Stimulated activated CD4-positive, alpha-beta T cell treated with anti-CD3 and anti-CD28 coated beads, Interleukin-1b, Interleukin-23, amount 100 ng/mL, for 1 hour (primary cell): ENCODE measurements at places on chromosomes 1 and 21.

DNA sequence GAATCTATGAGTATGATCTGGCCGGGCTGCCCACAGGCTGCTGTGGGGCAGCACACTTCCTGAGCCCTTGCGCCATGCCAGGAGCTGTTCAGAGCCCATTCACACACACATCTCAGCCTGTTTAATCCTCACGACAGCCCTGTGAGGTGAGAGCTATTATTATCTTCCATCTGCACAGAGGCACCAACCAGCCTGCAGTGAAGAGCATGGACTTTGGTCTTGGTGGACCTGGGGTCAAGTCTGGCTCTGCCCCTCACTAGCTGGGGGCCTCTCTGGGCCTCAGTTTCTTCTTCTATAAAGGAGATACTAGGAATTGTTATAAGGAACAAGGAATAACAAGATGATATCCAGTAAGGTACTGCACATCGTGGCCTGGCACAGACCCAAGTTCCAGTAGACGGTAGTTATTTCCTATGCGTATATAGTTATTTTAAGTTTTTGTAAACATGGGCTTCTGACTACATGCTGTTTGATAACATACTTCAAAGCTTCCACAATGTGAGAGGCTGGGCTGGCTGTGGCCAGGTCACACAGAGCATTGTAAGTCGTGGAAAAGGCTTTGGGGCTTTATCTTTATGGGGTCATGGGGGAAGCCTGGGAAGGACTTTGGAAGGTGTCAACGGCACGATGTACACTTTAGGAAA lies 3.4 kb upstream of the PADI2 start:
- DNase-seq, result no peak

DNA sequence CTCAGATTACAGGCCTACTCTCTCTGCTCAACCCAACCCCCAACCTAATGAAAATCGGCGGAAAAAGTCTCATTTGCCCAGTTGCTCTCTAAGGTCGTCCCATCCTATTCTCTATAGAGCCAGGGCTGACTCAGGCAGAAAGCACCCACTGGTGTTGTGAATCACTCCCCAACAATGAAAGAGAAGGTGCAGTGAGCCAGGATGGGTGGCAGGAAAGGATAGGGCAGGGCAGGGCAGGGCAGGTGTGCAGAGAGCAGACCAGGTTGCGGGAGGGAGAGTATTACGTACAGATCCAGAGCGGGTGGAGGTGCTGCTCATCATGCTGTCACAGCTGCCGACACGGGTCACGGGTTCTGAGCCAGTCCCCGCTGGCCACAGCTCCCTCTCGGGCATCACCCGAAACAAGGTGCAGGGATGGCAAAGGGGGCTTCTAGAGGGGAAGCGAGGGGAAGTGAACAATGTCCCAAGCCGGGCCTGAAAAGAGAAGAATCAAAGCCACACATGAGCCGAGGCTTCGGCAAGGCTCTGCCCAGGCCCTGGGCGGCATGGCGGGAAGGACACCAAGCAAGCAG lies 5.3 kb downstream of the C1orf116 start:
- DNase-seq, result no peak

DNA sequence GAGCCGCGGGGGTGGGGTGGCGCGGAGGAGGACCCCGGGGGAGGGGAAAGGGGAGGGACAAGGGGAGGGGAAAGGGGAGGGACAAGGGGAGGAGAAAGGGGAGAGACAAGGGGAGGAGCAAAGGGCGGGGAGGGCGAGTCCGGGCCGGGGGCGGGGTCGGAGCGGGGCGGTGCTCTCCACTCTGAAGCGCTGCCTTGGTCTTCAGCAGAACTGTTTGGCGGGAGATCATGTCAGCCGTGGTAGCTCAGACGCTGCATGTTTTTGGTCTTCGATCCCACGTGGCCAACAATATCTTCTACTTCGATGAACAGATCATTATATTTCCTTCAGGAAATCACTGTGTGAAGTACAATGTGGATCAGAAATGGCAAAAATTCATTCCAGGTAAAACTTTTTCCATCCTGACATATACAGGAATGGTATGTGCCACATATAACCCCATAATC lies 420 bp downstream of the CFAP57 start:
- peak; percentile 76 for DNase-seq

DNA sequence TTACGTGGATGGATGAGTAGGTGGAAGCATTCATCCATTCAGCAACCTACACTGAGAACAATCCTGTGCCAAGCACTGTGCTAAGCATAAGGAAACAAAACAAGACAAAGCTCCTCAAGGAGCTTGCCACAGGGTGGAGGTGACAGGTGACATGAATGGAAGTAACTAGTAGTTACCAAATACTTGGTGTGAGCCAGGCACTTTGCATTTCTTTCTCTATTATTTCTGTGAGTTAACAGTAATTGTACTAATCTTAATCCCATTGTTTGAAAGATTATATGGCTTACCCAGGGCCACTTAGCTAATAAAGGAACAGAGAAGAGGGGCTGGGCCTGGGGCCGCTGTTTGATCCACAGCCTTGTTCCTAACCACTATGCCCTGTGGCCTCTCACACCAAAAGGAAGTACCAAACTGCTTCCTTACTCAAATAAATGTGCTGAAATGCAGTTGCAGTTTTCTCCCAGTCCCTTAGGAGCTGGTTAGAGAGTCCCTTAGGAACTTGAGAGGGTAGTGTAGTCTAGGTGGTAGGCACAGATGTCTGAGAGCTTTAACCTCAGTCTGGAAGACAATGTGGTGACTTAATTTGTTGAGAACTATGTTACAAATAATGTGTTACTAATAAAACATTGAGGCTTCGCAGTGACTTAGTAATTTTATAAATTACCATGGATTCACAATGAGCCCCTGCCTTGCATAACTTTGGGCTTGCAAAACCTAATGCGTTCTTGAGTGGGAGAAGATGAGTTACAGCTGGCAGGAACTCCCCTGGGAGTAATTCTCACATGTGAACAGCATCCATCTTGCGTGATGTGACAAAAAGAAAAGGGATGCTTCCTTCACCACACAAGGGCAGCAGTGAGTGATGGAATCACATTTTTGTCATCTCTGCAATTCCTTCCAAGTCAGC lies 69.8 kb downstream of the MPZL1 start:
- no peak for DNase-seq

DNA sequence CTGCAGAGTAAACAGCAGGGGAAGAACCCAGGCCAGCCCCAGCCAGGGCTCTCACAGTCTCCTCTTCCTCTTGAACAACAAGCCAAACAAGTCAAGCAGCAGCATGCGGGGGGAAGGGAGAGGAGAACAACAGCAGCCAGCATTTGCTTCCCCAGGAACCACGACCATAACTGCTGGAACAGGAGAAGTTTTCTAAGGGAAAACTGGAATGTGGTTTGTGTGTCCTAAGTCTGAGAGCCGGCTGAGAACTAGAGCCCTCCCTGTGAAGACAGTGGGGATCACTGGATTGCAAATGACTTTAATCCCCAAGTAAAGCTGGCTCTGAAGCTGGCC lies 48.2 kb downstream of the COQ8A start:
- DNase-seq, result no peak

GRCh38 chr21:19049567-19049966 lies 646.0 kb upstream of the TMPRSS15 start:
- DNase-seq, result no peak

- DNase-seq, result no peak
Observed at GRCh38 chr21:25298512-25299491, 308.5 kb downstream of the MRPL39 start.

DNA sequence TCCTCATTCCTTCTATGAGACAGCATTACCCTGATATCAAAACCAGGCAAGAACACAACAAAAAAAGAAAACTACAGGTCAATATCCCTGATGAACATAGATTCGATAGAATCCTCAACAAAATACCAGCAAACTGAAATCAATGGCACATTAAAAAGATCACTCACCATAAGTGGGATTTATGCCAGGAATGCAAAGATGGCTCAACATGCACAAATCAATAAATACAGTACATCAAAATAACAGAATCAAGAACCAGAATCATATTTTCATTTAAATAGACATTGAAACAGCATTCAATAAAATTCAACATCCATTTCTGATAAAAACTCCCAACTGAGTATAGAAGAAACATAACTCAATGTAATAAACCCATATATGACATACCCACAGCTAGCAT lies 36.5 kb downstream of the FAF1 start:
- DNase-seq, result no peak

- DNase-seq, result no peak
Observed at GRCh38 chr1:230301822-230302221, 124.3 kb downstream of the PGBD5 start.

DNA sequence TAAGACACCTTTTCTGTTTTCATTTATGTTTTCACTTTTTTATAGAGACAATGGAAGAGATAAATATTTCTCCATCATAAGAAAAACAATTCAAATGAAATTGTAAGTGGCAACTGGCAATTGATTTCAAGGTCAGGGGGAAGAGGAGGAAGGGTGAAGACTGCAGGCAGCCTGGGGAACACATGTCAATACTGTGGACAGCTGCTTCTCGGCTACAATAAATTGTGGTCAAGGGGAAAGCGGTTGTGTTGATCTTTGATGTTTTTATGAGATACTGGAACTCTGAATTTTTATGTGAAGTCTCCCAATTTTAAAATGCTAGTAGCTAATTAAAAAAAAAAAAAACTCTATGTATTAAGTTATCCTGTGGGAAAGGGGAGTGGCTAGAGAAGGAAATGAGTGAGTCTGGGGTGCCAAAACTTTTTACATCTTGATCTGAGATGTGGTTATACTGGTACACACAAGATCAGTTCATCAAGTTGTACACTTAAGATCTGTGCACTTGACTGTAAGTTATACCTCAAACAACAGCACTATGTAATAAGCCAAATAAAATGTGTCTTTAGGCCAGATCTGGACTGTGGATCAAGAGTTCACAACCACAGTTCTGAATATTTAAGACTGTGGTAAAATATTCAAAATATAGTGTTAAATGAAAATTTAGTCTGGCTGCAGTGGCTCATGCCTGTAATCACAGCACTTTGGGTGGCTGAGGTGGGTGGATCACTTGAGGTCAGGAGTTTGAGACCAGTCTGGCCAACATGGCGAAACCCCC lies 18.0 kb downstream of the SSX2IP start:
- DNase-seq, result no peak

- DNase-seq, result no peak
Observed at GRCh38 chr1:57500136-57500830, 76.4 kb upstream of the DAB1 start.

DNA sequence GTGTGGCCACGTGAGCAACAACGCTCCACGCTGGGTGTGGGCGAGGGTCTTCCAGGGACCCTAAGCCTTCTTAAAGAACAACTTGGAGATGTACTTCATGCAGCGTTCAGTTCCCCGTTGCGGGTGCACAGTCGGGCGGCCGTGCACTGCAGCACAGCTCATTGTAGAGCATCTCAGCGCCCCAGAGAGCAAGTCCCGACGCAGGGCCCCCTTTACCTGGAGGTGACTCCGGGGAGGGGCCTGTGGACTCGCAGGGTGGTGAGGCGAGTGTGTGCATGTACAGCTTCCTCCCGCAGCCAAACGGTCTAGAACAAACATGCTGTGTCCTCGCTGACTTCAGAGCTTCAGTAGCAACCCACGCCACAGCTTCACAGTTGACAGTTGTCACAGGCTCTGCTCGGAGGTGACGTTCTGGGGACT lies 19.5 kb downstream of the RRP1 start:
- no peak for DNase-seq

DNA sequence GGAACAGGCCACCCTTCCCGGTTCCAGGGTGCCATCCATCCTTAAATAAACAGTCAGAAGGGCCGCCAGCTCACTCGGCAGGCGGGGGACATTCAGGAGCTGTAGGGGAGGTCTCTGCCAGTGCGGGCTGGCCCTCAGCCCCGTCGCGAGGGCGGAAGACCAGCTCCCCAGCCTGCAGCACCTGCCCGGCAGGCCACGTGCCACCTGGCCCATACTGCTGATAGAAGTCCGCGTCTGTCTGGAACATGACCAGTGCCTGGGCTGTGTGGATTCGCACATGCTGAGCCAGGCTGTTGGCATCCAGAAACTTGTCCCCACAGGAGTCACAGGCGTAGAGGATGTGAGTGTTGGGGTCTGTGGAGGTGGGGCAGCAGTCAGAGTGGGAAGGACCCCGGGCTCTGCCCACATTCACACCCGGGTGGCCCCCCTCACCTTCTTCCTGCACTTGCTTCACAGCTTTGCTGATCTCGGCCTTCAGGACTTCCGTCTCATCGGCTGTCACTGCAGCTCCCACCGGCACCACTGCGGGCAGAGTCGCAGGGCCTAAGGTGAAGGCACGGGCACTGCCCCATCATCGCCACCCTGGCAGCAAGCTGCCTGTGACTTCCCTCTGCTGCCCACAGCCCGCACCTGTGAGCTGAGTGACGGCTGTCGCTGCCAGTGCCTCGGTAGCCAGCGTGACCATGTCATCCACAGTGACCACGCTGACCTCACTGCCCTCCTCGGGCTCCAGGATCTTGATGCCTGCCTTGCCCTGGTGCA lies 33.8 kb downstream of the ZBTB17 start:
- no peak for DNase-seq

DNA sequence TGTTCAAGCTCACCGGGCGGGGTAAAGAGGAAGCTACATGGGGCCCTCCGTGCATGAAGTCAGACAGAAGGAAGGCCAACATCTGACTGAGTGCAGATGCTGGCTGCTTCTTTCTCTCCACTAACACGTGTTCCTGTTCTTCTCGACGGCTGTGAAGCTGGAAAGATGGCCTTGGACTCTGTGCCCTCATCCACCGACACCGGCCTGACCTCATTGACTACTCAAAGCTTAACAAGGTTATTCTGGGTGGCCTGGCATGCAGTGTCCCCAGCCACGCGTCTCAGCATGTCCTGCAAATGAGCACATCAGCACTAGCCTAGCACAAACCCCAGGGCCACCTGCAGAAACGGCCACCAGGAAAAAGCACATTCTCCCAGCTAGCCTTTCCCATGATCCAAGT lies 41.2 kb downstream of the ACTN2 start:
- DNase-seq, result no peak

- DNase-seq, result no peak
Observed at GRCh38 chr1:218677026-218677425, 331.9 kb downstream of the TGFB2 start.

GRCh38 chr1:163877016-163877415 lies 555.3 kb downstream of the NUF2 start:
- no peak for DNase-seq

- no peak for DNase-seq
Observed at GRCh38 chr1:92367496-92367895, 68.6 kb downstream of the RPAP2 start.
